Bone marrow (tissue), 2 donors: ENCODE measurements at places on chromosomes 1 and 21.

DNA sequence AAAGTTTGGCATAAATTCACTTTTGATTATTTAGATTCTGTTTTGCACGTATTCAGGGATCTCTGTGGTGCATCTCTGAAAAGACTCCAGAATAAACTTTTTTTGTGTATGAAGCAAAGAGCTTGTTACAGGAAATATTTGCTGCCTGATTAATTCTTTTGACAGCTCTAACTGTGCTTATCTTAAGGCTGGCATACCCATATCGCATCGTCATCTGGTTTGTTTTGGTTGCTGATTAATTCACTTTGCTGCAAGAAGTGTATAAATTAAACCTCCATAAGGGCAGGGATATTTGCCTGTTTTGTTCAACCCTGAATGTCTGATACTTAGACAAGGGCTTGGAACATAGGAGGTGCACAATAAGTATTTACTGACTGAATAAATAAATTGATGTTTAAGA, 17.5 kb upstream of the DUSP10 start:
- DNase-seq, result no peak

DNA sequence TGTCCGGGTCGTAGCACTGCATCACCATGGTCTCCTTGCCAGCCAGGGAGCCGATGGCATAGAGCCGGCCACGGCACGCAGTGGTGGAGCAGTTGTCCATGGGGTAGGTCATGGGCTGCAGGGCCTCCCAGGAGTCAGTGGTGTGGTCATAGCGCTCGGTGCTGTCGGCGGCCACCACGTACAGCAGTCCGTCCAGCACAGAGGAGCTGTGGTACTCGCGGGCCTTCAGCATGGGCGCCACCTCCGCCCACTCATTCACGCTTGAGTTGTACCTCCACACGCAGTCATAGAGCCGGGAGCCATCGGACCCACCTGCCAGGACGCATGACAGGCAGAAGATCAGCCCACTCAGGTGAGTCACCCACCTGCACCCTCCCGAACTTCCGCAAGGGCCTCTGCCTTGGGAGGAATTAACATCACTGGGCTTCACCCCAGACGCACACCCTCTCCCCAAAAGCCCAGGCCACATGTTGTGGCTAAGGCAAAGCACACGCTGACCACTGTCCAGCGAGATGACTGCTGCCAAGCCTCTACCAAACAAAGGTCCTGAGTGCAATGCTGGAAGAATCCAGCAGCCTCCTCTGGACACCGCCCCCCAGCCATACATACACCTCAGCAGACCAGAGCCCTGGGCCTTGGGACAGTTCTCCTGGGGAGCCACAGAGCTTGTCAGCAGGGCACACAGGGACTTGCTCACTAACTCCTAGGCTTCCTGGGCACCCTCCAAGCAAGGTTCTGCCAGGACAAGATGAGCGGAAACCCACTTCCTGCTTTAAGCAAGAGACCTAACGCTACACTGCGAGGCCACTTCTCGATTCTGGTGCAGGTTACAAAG, 3.3 kb downstream of the KLHL21 start:
- peak; percentile 16 for DNase-seq

DNA sequence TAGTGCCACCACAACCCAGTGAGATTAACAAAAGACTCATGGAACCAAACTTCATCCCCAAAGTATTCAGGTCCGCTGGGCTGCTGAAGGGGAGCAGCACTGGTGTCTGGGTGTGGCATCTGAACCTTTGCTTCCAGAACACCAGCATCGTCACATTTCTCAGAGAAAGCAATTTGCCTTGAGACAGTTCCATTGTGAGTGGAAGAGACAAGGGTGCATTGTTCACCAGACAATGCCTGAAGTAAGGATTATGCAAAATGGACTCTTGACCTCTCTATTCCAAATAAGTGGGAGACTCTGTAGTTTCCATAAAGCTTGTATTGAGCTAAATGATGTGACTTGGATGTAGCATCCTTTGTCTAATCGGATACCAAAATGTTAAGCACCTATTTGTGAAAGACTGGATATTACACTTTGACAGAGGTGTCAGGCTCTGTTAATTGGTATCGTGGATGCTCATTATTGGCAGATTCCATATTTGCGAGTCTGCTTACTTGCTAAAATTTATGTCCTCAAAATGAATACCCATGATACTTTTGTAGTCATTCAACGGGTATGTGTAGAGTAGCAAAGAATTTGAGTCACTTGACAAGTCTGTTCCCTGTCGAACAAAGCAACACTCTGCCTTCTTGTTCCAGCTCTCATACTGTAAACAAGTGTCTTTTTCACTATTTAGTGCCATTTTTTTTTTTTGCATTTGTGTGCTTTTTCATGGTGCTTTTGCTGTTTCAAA, 75.6 kb downstream of the MRPS6 start:
- no peak for DNase-seq

- no peak for DNase-seq
Observed at GRCh38 chr1:76303340-76303717, 228.8 kb downstream of the ST6GALNAC3 start.

GRCh38 chr1:20138961-20139550, at the start of gene PLA2G2F:
PLA2G2F (plus strand) TSS chr1:20139323; CDS start chr1:20139428, 105 bp downstream.
- DNase-seq, result no peak

DNA sequence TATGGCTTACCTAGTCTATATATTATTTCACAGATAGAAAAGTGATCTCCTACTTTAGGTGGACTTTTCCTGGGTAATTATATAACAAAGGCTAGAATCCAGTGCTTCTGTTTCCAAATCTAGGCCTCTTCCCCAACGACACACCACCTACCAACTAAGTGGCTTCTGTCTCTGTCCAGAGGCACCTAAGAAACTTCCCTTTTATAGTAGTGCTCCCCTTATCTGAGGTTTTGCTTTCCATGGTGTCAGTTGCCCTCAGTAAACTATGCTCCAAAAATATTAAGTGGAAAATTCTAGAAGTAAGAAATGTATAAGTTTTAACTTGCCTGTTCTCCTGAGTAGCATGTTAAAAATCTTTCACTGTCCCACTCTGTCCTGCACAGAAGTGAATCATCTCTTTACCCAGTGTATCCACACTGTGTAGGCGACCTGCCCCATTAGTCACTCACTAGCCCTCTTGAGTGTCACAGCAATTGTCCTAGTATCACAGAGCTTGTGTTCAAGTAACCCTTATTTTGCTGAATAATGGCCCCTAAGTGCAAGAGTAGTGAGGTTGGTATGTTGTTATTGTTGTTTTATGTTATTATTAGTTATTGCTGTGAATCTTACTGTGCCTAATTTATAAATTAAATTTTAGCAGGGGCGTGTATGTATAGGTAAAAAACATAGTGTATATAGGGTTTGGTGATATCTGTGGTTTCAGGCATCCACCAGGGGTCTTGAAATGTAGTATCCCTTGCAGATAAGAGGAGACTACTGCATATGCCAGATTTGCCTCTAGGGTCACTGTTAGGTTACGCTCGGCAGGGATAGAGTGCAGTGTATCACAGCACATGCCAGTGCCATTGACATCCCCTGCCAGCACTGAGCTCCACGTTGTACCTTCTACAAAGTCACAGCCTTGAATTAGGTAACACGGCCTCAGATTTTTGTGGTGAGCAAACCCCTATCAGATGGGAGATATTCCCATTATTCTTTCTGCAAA, 14.7 kb upstream of the CD53 start:
- DNase-seq, result no peak

DNA sequence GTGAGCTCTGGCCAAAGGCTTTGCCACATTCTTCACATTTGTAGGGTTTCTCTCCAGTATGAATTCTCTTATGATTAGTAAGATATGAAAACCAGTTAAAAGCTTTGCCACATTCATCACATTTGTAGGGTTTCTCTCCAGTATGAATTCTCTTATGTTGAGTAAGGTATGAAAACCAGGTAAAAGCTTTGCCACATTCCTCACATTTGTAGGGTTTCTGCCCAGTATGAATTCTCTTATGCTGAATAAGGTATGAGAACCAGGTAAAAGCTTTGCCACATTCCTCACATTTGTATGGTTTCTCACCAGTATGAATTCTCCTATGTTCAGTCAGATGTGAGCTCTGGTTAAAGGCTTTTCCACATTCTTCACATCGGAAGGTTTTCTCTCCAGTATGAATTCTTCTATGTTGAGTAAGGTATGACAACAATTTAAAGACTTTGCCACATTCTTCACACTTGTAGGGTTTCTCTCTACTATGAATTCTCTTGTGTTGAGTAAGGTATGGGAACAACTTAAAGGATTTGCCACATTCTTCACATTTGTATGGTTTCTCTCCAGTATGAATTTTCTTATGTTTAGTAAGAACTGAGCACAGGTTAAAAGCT, 20.7 kb downstream of the ZNF695 start:
- no peak for DNase-seq

GRCh38 chr1:61580417-61580816, 144.5 kb downstream of the TM2D1 start:
- DNase-seq, result no peak
